Activated CD4-positive, CD25-positive, alpha-beta regulatory T cell treated with anti-CD3 and anti-CD28 coated beads, Interleukin-2, amount 50 U/mL, for 16 hours (primary cell): ENCODE measurements at places on chromosomes 4 and X.

- DNase-seq, result no peak
Measured at GRCh38 chrX:55716937-55717336, 612 bp upstream of the RRAGB start.

- no peak for DNase-seq
Measured at GRCh38 chr4:185039508-185040273, 21.4 kb downstream of the HELT start.

DNA sequence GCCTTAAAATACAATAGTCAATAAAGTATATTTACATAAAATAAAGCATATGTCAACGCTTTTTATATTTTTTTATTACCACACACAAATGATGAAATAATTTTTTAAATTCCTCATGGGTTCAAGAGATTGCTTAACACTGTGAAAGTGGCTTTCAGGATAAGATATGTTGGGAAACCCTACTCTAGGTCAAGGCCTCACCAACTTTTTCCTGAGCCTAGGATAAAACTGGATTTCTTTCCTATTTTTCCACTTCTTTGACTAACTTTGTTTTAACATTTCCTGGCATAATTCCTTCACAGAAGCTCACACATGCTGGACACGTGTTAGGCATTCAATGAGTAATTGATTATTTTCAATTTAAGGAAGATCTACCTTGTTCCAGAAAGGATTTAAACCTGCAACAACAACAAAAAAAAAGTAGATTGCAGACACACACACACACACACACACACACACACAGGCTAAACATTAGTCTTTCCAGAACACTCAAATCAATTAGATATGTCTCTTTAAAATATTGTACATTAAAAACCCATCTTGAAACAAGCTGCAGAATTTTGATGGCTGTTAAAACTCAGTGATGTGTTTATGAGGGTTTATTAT, 9.1 kb downstream of the KLB start:
- no peak for DNase-seq

DNA sequence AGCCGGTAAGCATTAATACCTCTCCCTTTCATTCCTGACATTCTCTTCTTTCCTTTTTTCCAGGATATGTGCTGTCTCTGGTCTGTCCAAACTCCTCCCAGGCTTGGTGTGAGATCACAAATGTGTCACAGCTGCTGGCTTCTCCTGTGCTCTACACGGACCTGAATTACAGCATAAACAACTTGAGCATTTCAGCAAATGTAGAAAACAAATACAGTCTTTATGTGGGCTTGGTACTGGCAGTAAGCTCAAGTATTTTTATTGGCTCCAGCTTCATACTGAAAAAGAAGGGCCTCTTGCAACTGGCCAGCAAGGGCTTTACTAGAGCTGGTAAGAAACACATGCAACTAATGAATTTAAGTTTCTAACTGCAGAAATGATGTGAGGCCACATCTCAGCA, 8.4 kb downstream of the NIPAL1 start:
- no peak for DNase-seq

GRCh38 chr4:3736806-3737205, 29.4 kb upstream of the ADRA2C start:
- no peak for DNase-seq

DNA sequence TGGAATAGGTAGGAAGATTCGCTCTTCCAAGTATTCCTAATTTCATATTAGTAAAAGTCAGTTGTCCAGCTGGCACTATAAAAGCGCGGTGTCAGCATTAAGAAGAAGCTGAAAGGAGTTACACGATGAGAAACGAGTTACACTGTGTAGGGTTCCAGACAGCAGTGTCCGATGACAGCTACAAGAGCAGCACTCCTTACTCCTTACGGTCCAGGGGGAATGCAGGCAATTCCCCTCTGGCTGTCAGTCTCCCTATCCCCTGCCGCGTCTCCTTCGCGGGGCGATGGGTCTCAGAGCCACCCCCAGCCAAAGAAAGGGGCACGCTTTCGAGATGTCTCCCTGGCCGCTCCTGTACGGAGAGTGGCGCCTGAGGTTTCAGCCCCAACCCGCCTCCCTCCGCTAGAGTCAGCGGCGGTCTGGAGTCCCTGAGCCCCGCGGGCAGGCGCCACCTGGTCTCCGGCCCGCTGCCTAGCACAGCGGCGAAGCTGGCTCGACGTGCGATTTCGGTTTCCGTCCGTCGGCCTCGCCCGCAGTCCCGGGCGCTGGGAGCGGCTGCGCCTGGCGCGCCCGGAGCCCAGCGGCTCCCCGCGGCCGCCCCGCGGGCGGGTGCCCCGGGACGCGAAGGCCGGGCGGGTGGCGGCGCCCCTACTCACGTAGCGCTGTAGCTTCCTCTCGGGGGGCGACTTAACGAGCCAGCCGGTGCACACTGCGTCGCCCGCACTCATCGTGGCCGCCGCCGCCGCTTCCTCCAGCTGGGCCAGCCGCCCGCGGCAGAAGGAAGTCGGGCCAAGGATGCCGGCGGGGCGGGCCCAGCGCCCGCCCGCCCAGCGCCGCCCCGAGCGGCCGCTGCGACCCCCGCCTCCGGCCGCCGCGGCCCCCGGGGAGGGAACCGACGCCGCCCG, at the start of gene GAB3:
Gene GAB3, minus strand, starts transcription at position 777 of the 902 bp plus-strand sequence. Its CDS starts 52 bp downstream, at position 725.
- no peak for DNase-seq

DNA sequence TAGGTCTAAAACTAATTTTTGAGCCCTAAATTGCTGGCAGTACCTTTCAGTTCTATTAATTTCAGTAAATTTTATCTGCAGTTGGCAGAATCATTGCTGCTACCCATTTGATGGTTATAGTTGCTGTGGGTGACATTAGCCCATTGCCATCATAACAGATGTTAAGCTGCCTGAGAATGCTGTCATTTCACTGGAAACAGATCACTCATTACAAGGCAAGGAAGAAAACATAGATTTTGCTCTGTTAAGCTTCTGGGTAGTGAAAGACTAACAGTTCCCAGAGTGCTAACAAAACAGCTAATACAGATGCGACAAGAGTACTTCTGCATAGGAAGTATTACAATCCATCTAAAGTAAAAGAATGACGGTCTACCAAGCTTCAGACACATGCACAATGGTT, 213.2 kb downstream of the SPANXN3 start:
- DNase-seq, result no peak

DNA sequence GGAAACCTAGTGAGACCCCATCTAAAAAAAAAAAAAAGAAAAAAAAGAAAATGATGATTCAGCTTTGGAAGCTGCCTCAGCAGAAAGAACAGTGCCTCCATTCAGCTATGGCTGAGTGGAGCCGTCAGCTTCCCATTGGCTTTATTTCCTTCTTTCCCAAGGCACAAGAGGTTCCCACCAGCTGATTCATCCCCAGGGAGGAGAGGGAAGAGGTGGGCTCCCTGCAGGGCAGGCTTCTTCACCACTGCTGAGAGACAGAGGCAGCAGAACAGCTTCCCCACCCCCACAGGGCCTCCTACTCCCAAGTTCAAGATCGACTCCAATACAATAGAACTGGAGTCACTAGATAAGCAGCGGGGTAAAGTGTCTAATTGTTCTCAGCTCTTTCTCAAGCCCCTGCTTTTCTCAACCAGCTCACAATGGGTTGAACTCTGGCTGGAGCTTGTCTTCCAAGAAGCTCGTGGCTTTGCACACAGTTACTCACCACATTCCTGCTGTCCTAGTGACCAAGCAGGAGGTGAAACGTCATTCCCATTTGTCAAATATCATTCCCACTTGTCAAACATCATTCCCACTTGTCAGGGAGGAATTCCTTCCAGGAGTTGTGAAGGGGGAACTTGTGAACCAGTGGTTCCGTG, 47.8 kb downstream of the FHDC1 start:
- no peak for DNase-seq

GRCh38 chr4:86048426-86048825, 311.4 kb downstream of the MAPK10 start:
- DNase-seq, result no peak
